ENCODE measurements at places on chromosomes 13 and 19.

DNA sequence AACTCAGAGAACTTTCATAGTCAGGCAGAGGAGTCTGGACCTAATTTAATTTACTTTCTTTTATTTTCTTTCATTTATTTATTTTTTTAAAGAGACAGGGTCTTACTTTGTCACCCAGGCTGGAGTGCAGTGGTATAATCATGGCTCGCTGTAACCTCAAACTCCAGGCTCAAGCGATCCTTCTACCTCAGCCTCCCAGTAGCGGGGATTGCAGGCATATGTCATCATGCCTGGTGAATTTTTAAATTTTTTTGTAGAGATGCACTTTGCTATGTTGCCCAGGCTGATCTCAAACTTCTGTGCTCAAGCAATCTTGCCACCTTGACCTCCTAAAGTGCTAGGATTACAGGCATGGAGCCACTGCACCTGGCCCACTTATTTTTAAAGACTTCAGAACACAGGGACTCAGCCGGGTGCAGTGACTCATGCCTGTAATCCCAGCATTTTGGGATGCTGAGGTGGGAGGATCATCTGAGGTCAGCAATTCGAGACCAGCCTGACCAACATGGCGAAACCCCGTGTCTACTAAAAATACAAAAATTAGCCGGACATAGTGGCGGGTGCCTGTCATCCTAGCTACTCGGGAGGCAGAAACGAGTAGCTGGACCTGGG, 50.6 kb downstream of the KLF5 start:
- no peak for DNase-seq

DNA sequence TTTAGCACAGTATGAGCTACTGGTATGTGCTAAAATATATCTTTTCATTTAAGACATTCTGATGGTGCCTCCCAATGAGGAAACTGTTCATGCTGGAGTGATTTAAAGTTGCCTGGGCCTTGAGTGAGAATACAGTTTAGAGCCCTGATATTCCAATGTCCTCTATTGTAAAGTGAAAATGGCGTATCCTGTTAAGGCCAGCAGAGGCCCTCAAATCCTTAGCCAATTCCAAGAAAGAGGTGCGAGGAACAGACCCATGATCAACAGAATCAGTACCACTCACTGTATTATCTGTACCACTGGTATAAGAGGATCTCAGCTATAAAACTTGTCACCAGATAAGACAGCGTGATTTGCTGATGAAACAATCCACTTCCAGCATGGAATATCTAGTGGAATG, 273.1 kb upstream of the SLITRK5 start:
- DNase-seq, result no peak

- DNase-seq, result no peak
Measured at GRCh38 chr13:27822258-27822872, 30.1 kb downstream of the GSX1 start.

GRCh38 chr19:33445442-33446329, 72.2 kb downstream of the CEBPG start:
- DNase-seq, result no peak

DNA sequence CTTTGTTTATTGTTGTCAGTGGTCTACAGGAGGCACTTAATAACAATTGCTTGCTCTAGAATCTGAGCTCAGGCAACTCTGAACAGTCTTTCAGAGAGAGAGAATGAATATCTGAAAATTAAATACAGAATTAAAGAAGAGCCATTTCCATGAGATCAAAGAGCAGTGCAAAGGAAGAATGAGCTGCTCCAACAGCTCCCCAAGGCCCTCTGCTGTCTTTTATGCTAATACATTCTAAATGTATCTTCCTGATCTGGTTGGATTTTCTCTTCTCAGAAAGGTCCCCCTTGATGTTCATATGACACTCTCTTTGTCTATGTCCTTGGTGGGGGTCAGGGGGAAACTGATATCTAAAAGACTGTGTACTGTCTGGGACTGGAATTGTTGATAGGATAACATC, 1029.6 kb downstream of the PCDH9 start:
- DNase-seq, result no peak

GRCh38 chr13:49219647-49220035, 497 bp upstream of the MLNR start:
- no peak for DNase-seq

GRCh38 chr19:11769995-11770394, 3.2 kb downstream of the ZNF441 start:
- DNase-seq, result no peak

DNA sequence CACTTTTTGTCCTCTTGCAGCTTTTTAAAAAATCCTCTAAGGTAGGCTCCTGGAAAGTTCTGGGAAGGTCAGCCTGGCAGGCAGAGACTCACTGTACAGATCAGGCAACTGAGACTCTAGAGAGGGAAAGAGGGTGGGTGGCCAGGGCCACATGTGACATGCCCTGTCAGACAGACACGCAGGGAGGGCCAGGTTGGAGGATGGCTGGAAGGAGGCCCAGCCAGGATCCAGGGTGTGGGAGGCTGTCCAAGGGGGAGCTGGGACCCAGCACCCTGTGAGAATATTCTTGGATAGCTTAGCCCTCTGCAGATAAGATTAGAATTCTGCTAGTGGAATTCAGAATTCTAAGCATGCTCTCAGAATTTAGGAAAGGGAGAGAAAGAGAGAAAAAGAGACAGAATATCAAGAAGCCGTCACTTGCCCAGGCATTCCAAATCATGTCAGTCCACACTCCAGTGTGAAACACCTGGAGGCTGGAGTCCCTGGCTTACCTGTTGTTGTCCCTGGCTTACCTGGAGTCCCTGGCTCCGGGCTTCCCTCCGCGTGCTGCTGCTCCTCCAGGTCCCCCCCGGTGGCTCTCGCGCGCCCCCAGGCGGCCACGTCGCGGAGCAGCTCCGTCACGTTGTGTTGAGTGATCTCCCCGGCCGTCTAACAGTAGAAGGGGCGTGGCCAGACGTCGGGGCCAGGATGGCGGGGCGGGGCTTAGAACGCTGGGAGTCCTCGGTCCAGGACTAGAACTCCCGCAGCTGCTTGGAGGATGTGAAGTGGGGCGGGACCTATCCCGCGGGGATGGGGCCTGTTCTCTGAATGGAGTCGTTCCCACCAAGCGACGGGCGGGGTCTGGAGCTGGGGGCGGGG, 2.8 kb upstream of the TNNI3 start:
- peak; percentile 82 for DNase-seq

DNA sequence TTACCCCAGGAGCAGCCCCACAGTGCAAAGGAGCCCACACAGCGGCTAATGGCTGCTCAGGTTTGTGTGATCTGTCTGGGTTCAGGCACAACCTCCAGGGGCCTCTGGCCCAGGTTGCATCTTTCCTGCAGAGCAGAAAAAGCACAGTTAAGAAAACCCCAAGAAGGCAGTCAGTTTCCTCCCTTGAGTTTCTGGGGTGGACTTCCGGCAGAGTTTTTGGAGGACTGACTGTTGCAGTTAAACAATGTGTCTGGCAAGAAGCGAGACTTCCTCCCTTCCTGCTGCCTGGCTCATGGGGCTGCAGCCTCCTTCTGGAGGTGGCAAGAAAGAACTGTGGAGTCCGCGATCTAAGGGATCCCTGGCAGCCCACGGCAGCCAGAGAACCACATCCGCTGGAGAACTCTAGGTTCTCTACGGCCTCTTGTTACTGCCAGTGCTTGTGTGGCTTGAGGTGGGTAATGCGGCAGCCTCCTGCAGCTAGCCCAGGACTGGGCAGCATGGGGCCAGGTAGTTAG, 114.4 kb downstream of the ZDHHC20 start:
- DNase-seq, result no peak

DNA sequence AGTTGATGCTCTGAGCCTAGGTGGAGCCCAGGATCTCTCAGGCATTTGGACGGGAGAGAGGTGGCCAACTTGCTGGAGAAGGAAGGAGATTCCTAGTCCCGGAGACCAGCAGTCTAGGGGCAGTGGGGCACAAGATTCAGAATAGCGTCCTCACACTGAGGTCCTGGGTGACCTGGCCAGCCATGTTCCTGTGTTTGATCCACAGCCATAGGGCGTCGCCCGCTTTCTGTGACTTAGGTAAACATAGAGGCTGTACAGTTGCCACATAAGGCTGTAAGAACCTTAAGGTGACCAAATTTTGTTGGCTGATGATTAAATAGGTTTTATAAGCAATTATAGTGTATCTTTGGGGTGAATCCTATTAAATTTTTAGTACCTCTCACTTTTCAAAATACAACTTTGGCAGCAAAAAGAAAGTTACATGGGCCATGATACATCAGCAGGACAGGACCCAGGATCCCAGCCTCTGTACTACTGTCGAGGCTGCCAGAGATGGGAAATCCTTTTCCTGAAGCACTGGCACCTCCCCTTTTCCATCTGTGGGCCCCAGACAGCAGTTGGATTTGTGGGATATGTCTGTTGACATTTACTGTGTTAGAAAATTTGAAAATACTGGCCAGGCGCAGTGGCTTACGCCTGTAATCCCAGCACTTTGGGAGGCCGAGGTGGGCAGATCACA, 37.5 kb downstream of the TSSK6 start:
- DNase-seq, result no peak

GRCh38 chr19:39671739-39672363, 16.1 kb downstream of the LGALS16 start:
- peak; percentile 40 for DNase-seq

DNA sequence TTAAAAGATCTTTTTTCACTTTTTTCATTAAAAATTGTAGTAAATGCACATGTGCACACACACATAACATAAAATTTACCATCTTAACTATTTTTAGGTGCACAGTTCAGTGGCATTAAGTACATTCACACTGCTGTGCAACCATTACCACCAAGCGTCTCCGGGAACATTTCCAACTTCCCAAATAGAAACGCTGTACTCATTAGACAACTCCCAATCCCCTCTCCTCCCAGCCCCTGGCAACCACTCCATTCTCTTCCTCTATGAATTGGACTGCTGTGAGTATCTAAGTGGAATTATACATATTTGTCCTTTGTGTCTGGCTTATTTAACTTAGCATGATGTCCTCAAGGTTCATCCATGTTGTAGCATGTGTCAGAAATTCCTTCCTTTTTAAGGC, 11.6 kb downstream of the GJB2 start:
- no peak for DNase-seq

GRCh38 chr13:39217471-39217870, 179.2 kb downstream of the NHLRC3 start:
- DNase-seq, result no peak

- no peak for DNase-seq
Measured at GRCh38 chr19:18966307-18966706, 25.3 kb upstream of the HOMER3 start.

GRCh38 chr13:28826368-28826767, 6.2 kb downstream of the MTUS2 start:
- DNase-seq, result no peak

- DNase-seq, result no peak
Measured at GRCh38 chr19:51820831-51821446, 26.0 kb downstream of the FPR3 start.

- DNase-seq, result peak; percentile 58
Measured at GRCh38 chr19:32675720-32676185, at the start of gene RGS9BP. Gene RGS9BP (plus strand): TSS chr19:32675848. CDS start chr19:32676264, 416 bp downstream.

DNA sequence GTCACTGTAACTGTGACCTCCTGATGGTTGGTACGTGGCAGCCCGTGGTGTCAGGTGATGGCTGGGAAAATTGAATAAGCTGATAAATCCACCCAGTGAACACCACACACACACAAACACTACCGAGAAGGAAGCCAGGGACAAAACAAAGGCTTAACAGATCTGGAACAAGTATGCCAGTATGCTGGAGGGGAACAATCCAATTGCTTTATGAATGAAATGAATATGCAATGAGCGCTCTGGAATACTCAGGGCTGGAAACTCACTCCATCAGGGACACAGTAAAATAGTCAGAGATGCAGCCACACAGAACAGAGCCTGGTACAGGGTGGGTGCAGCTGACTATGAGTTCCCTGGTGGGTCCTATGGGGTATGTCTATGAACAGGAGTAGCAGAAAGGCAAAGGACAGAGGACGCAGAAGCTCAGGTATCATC, 16.7 kb downstream of the TMTC4 start:
- no peak for DNase-seq

DNA sequence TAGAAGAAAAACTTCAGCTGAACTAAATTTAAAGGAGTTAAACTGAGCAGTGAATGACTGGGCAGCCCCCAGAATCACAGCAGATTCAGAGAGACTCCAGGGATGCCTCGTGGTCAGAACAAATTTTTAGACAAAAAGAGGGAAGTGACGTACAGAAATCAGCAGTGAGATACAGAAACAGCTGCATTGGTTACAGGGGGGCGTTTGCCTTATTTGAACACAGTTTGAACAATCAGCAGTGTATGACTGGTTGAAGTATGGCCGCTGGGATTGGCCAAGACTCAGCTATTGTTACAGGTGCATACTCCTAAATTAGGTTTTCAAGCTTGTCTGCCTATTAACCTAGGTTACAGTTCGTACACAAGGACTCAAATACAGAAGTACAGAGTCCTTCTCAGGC, 2.2 kb upstream of the SPRYD7 start:
- DNase-seq, result no peak

- no peak for DNase-seq
Measured at GRCh38 chr19:42252365-42253244, 2.3 kb downstream of the ERF start.

DNA sequence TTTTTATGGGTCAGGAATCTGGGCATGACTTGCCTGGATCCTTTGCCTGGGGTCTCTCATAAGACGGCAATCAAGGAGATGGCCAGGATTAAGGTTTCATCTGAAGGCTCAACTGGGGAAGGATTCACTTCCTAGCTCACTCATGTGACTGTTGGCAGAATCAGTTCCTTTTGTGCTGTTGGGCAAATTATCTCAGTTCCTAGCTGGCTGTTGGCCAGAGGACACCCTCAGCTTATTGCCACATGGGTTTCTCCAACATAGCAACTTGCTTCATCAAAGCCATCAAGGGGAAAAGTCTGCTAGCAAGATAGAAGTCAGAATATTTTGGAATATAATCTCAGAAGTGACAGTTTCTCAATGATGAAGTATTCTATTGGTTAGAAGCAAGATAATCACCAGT, 12.2 kb upstream of the EVI5L start:
- DNase-seq, result no peak

DNA sequence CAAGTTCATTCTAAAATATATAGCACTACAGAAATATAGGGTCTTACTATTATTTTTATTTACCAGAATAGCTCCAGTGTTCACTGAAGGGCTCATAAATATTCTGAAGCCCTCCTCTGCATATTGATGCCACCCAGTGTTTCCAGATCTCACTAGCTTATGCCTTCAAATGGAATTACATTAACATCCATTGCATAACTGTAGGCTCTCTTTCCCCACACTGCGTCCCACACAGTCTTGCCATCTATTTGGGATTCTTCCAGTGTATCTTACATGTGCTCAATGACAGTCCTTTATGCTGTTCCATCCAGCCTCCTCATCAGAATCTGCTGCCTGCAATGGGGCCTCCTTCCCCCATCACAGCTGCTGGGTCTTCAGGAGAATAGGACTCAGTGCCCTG, 137.2 kb downstream of the CYSLTR2 start:
- no peak for DNase-seq

GRCh38 chr19:18870531-18871172, 25.3 kb downstream of the CERS1 start:
- no peak for DNase-seq

All from T follicular helper cell (primary cell).